Activated CD4-positive, alpha-beta T cell treated with anti-CD3 and anti-CD28 coated beads, Interleukin-2, amount 50 U/mL, for 1 hour (primary cell): ENCODE measurements at places on chromosomes 7 and 10.
A peak's percentile ranks its signal among the peaks of the same experiment; 100 is the strongest.

GRCh38 chr7:106206826-106207541 is 77.8 kb downstream of the NAMPT start:
- no peak for DNase-seq

GRCh38 chr7:69078997-69079769 is 519.1 kb upstream of the AUTS2 start:
- DNase-seq = no peak

DNA sequence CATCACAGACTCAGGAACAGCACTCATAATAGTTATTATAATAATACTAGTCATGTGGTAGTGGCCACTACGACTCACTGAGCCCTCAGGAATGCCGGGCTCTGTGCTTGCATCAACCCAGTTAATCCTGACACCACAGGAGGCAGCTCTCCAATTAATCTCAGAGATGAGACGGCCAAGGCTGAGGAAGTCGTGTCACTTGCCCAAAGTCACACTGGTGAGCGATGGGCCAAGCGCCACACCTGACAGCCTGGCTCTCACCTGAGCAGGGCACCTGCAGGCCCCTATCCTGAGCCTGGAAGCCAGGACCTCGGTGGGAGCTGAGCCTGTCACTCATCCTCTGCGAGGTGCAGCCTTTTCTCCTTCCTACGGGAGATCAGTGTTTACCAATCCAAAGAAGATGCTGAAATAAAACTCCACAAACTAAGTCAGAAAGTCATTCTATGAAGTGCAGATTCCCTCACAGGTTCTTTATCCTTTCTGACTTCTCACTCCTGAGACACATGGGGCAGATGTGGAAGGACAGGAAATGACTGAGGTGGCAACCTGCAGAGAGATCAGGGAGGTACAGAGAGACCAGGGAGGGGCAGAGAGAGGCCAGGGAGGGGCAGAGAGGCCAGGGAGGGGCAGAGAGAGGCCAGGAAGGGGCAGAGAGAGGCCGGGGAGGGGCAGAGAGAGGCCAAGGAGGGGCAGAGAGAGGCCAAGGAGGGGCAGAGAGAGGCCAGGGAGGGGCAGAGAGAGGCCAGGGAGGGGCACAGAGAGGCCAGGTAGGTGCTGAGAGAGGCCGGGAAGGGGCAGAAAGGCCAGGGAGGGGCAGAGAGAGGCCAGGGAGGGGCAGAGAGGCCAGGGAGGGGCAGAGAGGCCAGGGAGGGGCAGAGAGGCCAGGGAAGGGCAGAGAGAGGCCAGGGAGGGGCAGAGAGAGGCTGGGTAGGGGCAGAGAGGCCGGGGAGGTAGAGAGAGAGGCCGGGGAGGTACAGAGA is 38.5 kb downstream of the VIPR2 start:
- no peak for DNase-seq

- DNase-seq = no peak
Measured at GRCh38 chr7:76353744-76354143, 5.0 kb downstream of the YWHAG start.

DNA sequence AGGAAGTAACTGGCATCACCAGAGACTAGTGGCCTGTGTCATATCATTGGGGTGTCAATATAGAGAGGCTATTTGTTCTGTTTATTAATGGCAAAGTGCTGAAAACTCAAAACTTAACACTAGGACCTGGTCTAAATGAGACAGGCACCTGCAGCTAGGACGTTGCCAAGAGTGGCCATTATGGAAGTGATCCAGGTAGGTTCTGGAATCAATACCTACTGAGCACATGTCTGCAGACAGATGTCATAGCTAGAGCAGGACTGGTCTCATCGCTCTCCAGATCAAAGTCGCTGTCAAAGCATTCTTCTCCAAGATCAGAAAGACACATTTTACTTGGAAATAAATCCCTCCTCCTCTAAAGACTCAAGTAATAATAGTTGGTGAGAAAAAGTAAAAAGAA is 40.3 kb downstream of the THNSL1 start:
- DNase-seq = no peak

DNA sequence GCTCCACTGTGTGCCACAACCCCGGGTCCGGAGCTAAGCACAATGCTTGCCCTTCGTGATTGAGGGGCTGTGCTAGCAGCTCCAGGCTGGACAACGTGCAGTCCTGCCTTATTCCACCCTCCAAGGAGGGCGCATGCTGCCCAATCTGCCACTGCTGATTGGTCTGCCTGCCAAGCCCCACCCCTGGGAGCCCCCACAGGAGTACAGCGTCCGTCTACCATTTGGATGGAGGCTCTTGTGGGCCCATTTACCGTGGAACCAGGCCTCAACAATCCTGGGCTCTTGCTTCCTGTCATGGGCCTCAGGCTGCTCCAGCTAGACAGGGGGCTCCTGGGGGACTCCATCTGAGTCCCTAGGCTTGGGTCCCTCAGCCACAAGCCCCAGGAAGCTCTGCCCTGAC is 173.3 kb downstream of the SLIT1 start:
- DNase-seq = no peak

GRCh38 chr10:14425034-14425433 is 94.3 kb upstream of the FRMD4A start:
- no peak for DNase-seq

- no peak for DNase-seq
Measured at GRCh38 chr7:266851-267840, 22.8 kb upstream of the FOXL3 start.

- DNase-seq = no peak
Measured at GRCh38 chr7:28548416-28548815, 136.1 kb downstream of the CREB5 start.

GRCh38 chr7:158933468-158934139 is 77.2 kb downstream of the DYNC2I1 start:
- no peak for DNase-seq

DNA sequence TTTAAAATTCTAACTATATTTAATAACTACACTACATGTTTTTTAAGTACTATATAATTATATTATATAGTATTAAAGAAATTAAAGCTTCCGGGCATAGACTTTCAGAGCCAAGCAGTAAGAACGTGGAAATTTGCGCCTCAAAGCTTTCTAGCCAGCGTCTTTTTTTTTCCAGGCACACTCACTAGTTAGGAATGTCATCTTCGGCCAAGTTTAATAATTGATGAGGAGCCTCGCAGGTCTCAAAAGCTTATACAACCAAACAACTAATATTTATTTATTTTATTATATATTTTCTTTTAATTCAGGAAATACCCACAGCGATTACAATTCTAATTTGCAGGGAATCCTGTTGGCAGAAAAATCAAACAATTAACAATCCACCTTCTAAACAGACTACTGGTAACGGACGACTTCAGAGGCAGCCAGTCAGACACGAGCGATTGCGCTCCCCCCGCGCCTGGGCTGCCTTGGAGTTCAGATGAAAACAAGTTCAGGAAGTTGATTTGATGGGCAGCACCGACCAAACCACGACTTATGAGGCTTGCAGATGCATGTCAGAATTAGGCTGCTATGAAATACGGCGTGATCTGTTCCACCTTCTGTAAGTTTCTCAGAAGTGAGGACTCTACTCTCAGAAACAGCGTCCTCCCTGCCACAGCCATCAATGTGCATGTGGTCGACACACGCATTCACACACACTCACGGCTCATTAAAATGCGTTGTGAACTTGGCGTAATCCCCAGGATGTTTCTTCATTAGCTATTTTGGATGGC is 431.8 kb upstream of the MGMT start:
- peak; percentile 41 for DNase-seq

DNA sequence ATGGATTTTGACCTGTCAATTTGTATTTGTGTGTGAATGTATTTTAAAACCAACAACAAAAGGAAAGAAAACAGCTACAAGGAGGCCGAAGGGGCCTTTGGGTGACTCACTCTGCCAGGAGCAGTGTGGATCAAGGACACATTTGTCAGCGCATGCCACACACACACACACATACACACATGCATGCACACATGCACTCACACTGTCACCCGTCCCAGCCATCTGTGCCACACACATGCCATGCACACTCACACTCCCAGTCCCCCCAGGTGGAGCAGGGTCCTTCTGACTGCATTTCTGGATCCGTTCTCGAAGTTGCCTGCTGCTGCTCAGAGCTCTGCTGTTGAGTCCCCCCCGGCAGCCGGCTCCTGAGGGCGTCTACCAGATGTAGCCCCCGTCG is 26.0 kb downstream of the SPOCK2 start:
- no peak for DNase-seq

- no peak for DNase-seq
Measured at GRCh38 chr10:19120381-19120908, 71.8 kb downstream of the MALRD1 start.

- no peak for DNase-seq
Measured at GRCh38 chr10:112671743-112672142, 224.7 kb downstream of the VTI1A start.

DNA sequence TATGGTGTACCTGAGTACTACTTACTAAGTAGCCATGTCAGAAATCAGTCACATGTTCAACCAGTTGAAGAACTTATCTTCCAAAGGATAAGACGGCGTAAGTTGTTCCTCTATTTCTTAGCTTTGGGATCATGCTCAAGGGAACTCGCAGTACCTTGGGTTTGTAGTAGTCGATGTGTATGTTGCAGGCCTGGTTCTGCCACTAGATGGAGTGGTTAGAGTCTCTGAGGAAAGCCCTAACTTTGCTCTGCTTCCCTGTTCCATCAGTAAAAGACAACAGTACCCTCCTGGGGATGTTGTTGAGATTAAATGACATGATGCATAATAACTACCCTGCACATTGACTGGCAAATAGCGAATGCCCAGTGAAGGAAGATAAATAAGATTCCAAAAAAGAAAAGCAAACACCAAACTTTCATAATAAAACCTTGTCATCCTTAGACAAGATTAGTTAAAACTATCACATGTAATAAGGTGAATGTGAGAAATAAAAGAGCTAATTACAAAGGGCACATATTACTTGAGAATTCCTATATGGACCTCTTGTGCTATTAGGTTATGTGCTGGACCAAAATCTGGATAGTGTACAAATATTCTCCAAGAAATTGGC is 165.9 kb downstream of the ABCA13 start:
- DNase-seq = no peak

DNA sequence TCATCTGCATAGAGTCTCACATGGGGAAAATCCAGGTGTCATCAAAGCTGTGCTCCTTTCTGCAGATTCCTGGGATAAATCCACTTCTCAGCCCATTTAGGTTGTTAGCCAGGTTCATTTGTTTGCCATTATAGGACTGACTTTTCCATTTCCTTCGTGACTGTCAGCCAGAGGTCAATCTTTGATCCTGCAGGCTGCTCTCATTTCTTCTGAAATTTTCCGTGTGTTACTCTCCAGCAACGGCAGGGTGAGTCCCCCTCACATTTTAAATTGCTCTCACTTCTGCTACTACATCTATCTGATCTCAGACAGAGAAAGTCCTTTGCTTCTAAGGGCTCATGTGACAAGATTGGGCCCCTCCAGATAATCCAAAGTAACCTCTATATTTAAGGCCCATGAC is 150.7 kb upstream of the BET1 start:
- no peak for DNase-seq

GRCh38 chr7:151248346-151249033 is at the start of gene SMARCD3:
Gene SMARCD3, minus strand, starts transcription at chr7:151248694. Its CDS starts 132 bp downstream, at chr7:151248562.
- peak; percentile 32 for DNase-seq

GRCh38 chr7:86768967-86769760 is 125.5 kb downstream of the GRM3 start:
- no peak for DNase-seq

GRCh38 chr10:22369434-22370072 is 24.3 kb downstream of the SPAG6 start:
- DNase-seq = no peak

GRCh38 chr10:3769556-3769955 is 15.5 kb downstream of the KLF6 start:
- DNase-seq = no peak

DNA sequence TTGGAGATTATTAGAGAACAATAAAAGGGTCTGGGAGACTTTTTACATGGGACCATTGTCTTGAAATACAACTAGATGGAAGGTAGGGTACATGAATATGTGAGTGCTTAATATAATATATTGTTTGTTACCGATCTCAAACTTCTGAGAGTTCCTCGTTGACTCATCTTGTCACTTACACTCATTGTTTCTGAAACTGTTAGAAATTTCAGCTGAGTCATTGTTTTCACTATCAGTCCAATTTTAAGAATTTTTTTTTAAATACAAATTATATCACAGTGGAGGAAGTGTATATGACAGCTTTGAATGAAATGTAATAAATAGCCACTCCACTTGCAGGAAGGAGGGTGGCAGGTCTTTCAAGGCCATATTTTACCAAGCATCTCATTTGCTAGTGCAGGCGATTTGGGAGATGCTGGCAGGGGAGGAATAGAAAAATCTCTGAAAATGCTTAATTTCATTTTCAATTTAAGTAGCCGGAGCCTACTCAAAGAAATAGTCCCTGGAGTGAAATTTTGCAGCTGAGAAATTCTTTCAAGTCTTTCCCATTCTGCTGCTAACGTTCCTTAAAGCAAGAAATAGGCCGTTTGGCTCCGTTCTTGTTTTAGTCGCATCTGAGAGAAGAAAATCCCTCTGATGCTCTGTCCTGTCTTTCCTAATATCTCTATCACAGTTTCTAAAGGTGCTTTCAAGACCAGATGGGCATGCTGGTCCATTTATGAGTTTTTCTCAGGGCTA is 1404.2 kb upstream of the CELF2 start:
- no peak for DNase-seq

- no peak for DNase-seq
Measured at GRCh38 chr10:4685491-4685890, 140.5 kb upstream of the AKR1E2 start.

GRCh38 chr10:117597216-117597615 is 54.7 kb downstream of the EMX2 start:
- DNase-seq = no peak

- no peak for DNase-seq
Measured at GRCh38 chr7:122046402-122046801, 97.6 kb downstream of the AASS start.

- no peak for DNase-seq
Measured at GRCh38 chr10:6593241-6593671, 13.2 kb upstream of the PRKCQ start.

- DNase-seq = no peak
Measured at GRCh38 chr7:8128449-8129317, 133.3 kb downstream of the ICA1 start.

DNA sequence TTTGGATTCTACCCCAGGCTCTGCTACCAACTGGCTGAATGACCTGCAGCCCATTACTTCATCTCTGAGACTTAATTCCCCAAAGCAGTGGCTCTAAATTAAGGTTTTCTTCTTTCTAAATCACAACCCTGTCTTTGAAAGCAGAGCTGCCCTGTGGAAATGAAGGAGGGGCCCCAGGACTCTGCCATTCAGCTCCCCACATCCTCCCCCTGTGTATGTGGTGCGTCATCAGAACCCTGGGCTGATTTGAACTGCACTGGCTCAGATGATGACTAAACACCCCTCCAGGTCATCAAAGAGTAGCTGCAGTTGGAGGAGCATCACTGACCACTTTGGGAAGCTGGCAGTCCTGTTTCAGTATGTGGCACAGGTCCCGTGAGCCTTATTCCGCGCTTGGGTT is 46.6 kb downstream of the BPGM start:
- DNase-seq = no peak

DNA sequence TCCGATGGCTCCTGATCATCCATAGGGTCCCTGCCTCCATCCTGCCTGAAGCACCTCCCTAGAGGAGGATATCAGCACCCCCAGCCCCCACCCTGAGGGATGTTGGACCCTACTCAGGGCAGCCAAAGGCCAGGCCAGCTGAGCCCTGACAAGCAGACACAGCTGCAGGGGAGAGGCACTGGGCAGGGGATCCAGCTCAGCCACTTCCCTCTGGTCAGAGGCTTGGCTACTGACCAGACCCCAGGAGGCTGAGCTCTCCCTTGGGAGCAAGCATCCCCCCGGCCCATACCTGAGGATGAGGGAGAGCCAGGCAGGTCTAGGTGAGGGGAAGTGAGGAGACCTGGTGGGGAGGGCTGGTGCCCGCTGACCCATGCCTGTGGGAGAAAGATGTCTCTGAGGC is 6.6 kb downstream of the LDB3 start:
- no peak for DNase-seq
